IPS DF 6.9 (cell line): ENCODE measurements at places on chromosomes 2 and 18.

GRCh38 chr2:178635897-178636296, 155.6 kb downstream of the PLEKHA3 start:
- DNase-seq: no peak

GRCh38 chr18:48917579-48918517, 32.9 kb downstream of the SMAD7 start:
- no peak for DNase-seq

GRCh38 chr2:237980751-237981150, 13.9 kb downstream of the UBE2F start:
- DNase-seq: no peak

DNA sequence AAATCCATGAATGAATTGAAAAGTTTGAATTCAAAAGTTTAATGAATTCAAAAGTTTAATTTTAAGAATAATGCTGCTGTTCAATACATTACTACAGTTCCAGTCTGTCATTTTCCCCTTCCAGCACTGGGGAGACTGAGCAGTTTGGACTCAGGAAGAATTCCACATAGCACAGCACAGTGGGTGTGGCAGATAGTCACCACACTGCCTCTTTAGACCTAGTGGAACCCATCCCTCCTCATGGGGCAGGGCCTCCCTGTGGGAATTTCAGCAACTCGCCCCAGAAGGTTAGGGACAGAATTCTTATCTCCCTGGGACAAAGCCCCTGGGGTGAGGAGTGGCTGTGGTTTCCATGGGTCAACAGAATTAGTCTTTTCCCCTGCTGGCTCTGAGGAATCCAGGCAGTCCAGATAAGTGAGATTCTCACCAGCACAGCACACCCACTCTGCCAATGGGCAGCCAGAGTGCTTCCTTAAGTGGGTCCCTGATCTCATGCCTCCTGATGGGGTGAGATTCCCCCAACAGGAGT, 442.0 kb upstream of the SYT4 start:
- DNase-seq: no peak

DNA sequence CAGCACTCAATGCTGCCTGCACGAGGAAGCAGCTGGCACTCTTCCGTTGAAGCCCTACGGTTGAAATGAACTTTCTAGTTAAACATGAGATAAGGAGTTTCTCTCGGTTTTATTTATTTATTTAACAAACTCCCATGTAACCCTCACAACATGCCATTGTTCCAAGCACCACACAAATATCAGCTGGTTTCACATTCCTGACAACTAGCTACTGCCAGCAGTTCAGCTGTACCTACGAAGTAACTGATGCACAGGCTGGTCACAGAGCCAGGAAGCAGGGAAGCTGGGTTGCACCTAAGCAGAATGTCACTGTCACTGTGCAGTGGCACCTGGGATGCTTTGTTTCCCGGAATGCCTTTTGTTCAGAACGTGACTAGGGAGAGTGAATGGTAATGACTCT, 18.1 kb downstream of the TIMM21 start:
- no peak for DNase-seq

DNA sequence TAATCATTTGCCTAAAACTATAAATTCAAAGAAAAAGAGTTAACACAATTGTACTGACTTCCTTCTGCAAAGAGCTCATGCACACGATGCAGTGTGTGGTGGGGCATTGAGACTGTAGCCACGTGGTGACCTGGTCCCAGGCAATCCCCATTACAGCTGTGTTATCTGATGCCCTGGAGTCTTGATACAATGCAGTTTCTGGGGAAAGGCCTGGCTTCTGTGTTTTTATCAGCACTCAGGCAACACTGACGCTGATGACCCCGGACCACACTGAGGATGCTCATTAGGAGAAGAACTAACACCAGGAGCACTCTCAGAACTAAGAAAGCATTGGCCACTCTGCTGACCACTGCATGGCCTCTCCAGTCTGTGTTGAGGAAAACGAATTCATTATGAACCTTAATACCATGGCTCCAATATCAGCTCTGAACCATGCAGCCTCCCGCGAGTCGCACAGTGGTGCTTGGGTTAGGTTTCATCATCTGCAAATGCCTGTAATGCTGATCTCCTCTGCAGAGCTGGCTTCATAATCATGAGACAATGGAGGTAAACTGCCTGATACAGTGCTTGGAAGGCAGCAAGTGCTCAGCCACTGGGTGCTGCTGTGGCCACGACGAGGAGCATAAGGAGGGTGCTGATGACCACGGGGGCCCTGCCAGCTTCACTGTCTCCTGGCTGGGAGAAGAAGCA, 218.5 kb downstream of the MYT1L start:
- no peak for DNase-seq

DNA sequence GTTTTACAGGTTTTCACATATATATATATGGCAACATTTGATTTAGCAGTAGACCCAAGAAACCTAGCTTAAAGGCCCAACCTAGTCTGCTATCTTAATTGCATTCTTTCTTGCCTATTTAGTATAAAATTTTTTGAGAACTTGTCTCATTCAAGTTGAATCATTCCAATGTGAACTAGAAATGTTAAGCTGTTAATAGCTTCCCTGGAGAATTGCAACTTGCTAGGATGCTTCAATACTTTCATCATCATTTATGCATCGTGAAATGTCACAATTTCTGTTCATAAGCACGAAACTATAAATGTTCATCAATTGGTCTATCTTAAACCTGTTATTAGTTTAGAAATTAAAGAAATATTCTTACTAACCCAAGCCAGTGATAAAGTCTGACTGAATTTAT, 217.6 kb downstream of the BABAM2 start:
- DNase-seq: no peak

GRCh38 chr2:20675701-20676352, 8.9 kb downstream of the GDF7 start:
- DNase-seq: no peak

- no peak for DNase-seq
These were observed 33.7 kb upstream of the SCLY start for GRCh38 chr2:238027058-238027457.

- DNase-seq: peak; percentile 83
These were observed 91.1 kb downstream of the INHBB start for GRCh38 chr2:120436885-120437603.

DNA sequence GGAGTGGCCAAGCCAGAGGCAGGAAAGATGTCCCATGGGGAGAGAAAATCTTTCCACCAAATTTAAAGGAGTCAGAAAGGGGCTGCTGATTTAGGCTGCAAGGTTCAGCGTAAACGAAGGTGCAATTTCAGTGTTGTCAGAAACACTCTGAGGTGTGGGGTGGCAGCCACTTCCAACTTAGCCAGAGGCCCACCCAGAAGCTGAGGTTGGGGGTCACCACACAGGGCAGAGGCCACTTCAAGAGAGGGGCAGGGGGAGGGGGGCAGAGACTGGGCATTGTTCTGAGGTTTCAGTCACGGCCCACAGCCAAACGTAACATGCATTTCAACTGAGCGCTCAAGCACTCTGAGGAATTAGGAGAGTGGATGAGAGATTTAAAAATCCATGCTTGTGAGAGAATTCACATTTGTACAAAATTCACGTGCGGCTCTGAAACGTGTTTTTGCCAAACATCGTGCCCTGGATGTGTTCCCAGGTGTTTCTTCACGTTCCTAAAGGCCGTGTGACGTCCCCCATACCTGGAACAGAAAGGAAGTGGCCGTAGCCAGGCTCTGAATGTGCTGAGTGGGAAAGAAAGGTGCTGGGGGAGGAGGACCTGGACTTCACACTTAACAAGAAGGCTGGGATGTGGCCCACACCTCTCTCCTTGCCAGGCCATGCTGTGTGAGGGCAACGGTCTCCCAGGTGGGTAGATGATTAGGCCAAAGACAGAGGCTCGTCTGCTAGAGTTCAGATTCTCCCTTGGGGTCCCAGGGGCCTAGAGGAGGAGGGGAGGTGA, 19.5 kb upstream of the BOK start:
- no peak for DNase-seq

DNA sequence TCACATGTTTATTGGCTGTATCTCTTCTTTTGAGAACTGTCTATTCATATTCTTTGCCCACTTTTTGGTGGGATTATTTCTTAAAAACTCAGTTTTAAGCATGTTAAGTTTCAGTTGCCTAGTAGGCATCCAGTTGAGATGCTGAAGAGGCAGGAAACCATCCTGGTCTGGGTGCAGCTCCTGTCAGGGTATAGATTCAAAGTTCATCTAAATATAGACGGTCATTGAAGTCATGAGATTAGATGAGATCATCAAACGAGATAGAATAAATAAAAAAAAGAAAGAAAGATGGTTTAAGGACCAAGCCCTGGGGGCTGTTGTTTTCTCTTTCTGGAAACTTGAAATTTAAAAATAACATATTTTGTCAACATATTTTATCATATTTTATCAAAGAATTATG, 9.2 kb upstream of the DNAH7 start:
- DNase-seq: no peak
